ENCODE measurements at places on chromosomes 2 and 18.

- no peak for DNase-seq
Observed at GRCh38 chr2:168495524-168495923, 39.5 kb downstream of the CERS6 start.

DNA sequence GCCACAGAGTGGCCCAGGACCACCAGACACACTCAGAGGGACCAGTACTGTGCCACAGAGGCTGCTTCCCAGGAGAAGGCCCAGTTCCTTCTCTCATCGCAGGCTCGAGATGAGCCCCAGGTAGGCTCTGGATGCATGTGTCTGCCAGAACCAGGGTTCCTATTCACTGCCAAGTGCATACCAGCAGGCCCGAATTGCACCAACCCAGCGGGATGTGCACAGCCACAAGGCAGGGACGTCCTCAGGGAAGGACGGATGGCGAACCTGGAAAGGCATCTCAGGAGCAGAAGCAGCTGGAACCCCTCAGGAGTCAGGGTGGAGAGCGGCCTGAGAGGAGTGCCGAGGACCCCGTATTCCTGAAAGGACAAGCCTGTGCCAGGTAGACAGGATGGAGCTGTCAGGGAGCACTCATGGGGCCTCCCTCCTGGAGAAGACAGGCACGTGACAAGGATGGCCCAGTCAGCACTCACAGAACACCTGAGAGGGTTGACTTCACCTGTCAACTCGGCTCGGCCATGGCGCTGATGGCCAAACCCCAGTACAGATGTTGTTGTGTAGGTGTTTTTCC, 73.7 kb downstream of the PTGR3 start:
- DNase-seq, result no peak

DNA sequence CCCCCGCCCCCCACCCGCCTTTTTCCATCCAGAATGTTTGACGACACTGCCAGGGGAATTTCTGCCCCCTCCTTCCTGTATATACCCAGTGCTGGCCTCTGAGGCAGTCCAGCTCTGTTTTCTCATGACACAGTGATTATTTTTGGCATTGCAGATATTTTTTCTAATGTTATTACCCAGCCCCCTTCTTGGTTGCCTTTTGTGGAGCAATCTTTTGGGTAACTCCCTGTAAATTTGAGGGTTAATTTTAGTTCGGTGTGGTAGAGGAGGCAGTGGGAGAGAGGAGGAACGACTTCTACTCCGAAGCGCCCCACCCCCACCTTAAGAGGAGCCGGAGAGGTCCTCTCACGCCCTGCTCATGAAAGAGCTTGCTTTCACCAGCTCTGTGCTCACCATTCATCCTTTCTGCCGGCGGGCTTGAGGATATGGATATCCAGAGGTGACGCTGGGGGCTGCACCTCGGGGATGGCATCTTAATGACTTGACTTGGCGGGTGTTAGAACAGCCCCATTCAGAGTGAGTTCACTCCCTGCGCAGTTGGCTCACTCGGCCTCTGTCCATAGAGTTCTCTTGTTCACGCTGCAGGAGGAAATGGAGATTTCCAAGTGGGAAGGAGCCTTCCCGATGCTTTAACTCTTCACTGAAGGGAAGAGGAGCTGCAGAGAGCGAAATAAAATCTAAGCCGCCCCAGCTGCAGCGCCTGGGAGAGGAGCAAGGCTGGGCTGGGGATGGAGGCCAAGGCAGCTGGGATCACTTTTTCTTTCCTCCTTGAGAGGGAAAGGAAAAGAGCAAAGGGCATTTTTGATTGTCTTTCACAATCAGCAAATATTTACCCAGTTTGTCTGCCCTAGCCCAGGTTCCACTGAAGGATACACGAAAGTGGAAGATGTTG, 38.4 kb downstream of the EPAS1 start:
- DNase-seq, result peak; percentile 18

DNA sequence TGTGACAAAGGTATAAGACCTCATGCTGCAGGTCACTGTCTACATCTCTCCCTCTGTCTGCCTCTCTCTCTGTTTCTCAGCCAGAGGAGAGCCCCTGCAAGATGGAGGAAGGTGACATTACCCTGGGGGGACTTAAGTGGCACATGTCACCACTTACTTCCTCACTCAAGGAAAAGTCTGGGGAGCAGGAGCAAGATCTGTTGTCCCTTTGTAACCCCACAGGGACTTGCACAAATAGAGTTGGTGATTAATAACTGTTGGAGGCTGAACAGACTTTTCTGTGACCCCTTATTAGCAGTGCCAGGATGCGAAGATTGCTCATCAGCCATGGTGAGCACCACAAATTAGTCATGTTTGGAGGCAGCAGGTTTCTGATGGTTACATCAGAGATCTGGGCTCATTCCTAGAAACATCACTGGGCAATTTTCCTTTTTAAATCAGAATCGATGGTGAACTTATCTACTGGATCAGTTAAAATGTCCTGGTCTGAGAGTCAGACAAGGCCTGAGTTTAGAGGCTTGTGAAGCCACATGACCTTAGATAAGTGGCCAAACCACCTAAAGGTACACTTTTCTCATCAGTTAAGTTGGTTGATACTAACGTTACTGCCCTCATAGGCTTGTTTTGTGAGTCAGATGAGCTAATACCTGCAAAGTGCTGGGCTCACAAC, 81.2 kb upstream of the LTBP1 start:
- no peak for DNase-seq

GRCh38 chr18:66160007-66160406, 409.2 kb downstream of the CDH7 start:
- DNase-seq, result no peak

DNA sequence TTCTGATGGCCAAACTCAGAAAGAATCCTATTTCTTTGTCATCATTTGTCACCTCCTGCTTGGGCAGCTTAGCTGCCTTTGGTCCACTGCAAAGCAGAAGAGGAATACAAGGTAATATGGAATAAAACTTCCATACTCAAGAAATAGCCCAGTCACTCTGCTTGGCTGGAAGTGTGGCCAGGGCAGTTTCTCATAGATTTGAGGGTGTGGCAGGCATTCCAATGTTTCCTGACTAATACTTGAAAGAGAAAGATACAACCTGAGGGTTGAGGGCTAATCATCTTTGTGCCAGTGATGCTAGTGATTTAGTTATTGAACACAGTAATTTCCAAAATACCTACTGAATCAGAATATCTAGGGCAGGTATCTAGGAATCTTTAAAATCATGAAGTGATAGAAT, 83.1 kb downstream of the FAM161A start:
- no peak for DNase-seq

DNA sequence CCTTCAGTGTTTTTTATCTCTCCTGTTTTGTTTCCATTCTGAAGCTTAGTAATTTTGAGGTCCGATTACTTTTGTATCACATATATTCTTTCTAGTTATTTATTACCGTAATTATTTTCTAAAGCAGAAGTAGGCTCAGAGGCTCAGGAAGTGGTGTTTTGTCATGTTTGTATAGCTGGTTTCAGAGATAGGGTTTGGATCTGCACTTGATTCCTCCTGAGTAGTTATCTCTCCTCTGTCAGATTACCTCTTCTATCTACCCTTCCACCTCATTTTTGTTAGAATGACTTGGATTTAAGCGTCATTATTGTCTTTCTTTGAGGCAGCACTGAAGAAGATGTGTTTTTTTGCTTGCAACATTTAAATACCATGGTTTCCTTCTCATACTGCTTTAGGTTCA, 95.4 kb downstream of the MTA3 start:
- DNase-seq, result no peak

DNA sequence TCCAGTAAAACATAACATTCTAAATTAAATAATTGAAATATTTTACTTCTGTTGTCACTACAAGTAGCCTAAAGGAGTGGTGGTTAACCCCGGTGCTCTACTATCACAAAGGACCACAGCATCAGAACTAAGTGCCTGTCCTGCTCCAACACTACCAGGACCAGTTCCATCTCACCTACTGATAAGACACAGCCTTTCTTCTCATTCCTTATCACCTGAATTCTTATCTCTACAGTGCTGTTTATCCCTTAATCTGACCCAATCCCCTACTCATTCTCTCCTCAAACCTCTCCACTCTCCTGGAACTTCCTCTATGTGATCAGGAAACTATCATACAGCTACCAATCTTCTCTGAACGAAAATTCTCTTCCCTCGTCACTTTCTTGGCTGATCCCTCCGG, 80.2 kb downstream of the ITSN2 start:
- DNase-seq, result no peak

DNA sequence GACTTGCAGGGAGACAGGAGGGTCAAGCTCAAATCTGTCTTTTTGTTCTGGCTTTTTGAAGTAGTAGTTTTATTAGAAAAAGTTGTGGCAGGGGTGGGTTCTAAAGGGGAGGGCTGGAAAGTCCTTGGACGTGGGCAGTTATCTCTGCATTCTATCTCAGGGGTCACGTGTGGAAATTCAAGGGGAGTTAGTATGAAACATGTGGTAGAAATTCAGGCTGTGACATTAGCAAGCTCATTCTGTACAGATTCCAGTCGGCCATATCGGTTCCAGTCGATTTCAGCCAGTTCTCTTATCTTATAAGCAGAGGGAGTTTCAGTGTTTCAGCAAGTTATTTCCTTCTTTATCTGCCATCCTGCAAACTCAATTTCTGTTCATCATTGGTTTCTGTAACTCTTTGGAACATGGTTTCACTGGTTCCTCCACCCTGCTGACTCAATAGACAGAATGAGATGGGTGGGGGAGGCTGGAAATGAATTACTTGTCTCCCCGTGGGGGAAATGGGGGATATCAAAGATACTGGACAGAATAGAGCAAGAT, 53.0 kb downstream of the RAB27B start:
- no peak for DNase-seq

- no peak for DNase-seq
Observed at GRCh38 chr2:41657226-41657625, 390.6 kb upstream of the PKDCC start.

DNA sequence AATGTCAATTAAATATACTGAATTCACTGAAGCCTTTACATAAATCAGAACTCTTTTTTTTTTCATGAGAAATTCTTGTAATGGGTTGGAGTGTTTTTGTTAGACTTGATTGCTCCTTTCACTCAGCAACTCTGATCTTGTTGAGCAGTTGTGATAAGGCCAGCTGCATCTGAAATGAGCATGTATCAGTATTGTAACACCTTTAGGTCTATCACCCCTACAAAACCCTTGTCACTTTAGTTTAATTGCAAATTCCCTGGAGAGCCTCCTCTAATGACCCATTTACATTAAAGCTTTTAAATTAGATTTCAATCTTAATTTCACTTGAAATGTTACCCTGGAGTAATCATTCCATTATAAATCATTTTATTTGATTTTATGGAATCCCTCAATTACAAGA, 346.8 kb upstream of the TCF4 start:
- DNase-seq, result no peak

DNA sequence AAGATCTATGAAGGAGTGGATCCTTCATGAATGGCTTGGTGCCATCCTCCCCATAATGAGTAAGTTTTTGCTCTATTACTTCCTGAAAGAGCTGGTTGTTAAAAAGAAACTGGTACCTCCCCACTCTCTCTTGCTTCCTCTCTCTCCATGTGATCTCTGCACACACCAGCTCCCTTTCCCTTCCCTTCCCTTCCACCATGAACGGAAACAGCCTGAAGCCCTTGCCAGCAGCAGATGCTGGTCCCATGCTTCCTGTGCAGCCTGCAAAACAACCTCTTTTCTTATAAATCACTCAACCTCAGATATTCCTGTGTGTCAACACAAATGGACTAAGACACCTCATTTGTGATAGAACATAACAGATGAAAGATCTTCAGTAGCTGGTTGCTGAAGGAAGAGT, 303.5 kb upstream of the ACVR2A start:
- DNase-seq, result no peak

- no peak for DNase-seq
Observed at GRCh38 chr2:149049142-149049541, 10.6 kb downstream of the LYPD6B start.

DNA sequence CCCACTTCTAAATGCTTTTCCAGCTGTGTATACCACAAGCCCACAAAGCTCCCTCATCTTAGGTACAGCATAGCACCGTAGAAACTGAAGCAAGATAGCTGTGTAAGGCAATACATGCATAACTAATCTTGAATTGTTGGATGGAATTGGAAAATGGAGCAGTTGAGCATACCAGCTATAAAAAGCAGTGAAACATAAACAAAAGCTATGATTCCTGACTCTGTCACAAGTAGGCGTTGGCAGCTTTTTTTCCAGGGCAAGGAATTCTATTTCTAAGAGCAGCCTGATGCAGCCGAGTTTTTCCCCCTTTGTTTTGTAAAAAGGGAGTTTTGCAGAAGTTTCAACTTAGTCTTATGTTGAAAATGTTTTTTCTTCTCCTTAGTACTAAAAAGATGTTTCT, 32.4 kb downstream of the MOGAT1 start:
- DNase-seq, result no peak

- DNase-seq, result no peak
Observed at GRCh38 chr18:33444709-33445108, 4.2 kb upstream of the CCDC178 start.

GRCh38 chr2:226124548-226125011, 675.0 kb downstream of the IRS1 start:
- no peak for DNase-seq

- DNase-seq, result no peak
Observed at GRCh38 chr2:240397924-240398645, 37.4 kb upstream of the GPC1 start.

DNA sequence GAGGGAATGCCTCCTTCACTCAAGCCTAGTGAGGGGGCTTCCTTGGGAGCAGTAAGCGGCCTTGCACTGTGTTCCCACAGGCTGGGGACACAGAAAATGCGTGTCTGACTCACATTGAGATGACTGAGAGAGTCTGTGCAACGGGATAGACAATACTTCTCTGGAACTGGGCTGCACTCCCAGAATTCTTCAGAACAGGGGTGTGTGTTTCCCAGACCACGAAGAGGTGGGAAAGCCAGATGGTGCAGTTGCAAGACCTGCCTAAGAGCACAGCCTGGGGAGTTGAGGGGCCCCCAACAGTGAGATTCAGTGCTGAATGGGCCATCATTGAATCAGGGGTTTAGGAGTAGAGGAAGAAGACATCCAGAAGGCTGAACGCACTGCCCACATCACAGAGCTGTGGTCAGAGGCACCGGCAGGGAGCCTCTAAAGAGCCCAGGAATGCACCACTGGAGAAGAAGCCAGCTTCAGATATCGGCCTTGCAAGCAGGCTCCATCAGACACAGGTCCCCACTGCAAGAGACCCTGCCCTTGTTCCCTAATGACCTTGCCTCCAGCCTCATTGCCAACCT, 36.6 kb upstream of the MRPL19 start:
- no peak for DNase-seq

GRCh38 chr18:9737472-9738121, 29.5 kb downstream of the RAB31 start:
- peak; percentile 16 for DNase-seq

GRCh38 chr2:138521821-138522220, 20.3 kb downstream of the SPOPL start:
- DNase-seq, result no peak

DNA sequence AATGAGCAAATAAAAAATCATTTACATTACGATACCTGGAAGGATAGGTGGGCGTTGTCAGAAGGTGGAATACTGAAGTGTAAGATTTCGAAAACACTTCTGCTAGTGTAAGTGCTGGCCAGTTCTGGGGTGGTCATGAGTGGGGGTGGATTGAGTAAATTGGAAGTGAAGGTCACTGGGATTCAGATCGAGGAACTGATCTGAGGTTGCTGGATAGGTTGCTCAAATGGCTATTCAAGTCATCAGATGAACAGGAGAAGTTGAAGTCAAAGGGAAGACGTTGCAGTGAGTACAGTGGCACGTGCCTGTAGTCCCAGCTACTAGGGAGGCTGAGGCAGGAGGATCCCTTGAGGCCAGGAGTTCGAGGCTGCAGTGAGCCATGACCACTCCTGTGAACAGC, 95.7 kb downstream of the MALT1 start:
- no peak for DNase-seq

GRCh38 chr2:162917626-162918025, 79.1 kb upstream of the KCNH7 start:
- no peak for DNase-seq

GRCh38 chr2:240819126-240819857, 727 bp downstream of the KIF1A start:
- no peak for DNase-seq
